Stimulated activated CD8-positive, alpha-beta memory T cell treated with anti-CD3 and anti-CD28 coated beads, Interleukin-12 subunit alpha, Interleukin-12 subunit beta, amount 100 ng/mL, for 4 hours (primary cell): ENCODE measurements at places on chromosomes 13 and 19.

DNA sequence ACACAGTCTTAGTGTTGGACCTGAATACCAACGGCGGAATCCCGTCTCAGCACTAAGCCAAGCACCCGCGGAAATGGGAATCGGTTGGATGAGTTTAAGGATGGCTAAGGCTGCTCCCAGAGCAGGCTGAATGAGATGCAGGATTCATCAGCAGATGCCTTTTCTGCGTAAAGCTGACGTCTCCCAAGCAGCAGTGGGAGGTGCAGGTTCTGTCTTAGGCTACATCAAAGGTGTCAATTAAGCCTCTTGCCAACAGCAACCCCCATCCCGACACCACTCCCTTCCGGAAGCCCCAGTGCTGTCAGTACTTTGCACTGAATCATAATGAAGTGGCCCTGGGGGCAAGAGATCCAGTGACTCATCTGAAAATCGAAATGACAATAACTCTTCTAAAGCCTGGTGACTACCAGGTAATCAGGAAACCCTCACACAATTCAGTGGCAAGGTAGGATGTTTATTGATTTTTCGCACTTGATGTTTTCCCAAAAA lies 275.6 kb downstream of the DCLK1 start:
- no peak for DNase-seq

- DNase-seq: no peak
Measured at GRCh38 chr19:16118489-16119033, 6.9 kb downstream of the RAB8A start.

- DNase-seq: no peak
Measured at GRCh38 chr19:51430221-51430620, 12.8 kb upstream of the SIGLEC10 start.

- no peak for DNase-seq
Measured at GRCh38 chr13:42258747-42259146, 13.2 kb upstream of the AKAP11 start.

- no peak for DNase-seq
Measured at GRCh38 chr13:74063533-74064100, 70.6 kb downstream of the KLF12 start.
